ENCODE measurements at places on chromosomes 13 and 19.

DNA sequence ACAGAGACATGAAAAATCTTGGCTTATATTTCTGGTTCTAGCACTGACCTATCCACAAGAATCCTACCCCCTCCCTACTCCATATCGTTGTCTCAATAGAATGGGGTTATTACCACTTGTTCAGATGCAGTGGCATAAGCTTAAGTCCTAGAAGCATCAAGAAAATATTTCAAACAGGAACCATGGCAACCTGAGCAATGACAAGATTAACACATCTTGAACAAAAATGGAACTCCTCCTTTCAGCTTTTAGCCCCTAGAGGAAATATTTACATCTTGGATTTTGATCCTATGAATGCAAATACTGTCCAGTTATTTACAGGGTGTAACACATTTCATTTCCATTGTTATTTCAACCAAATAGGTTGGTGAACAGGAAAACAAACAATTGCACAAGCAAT is 46.1 kb upstream of the TSC22D1 start:
- DNase-seq = no peak

DNA sequence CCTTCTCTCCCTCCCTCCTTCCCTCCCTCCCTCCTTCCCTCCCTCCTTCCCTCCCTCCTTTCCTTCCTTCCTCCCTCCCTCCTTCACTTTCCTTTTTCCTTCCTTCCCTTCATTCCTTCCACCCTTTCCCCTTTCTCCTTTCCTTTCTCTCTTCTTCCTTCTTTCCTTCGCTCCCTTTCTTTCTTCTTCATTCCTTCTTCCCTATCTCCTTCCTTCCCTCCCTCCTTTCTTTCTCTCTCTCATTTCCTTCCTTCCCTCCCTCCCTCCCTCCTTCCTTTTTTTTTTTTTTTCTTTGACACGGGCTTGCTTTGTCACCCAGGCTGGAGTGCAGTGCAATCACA is 105.5 kb downstream of the IER2 start:
- DNase-seq = no peak

- DNase-seq = no peak
Measured at GRCh38 chr13:113843063-113843654, 20.7 kb downstream of the GAS6 start.

DNA sequence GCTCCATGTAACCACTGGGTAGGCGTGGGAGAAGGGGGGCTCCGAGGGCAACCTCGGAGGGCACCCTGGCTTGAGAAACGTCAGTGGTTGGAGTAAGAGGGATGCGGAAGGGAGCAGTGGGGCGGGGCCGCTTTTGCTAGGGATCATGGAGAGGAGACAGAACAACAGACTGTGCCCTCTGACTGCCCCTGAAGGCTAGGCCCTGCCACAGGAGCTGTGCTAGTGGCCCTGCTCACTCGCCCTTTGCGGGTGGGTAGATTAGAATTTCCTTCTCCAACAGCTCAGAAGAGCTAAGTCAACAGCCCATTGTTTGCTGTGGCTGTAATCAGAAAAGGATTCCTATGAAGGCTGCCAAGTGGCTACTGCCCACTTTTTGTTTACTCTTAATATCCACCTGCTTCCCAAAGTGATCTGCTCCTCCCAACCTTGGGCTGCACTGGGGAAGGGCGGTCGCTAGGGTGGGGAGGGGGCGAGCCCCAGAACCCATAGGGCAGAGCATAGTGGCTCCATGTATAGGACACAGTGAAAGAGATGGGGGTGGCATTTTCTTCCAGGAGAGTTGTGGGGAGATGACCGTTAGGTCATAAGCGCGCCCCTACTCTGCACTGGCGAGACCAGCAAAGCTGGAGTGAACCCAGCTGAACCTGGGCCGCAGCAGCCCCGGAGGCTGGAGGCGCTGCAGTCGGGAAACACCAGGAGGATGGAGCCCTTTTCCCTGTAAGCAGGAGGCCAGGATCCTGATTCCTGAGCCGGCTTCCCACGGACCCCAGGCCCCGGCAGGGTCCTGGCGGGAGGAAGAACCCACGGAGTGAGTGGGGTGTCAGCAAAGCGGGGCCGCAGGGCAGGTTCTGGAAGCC is 1.9 kb upstream of the C1QTNF9 start:
- DNase-seq = peak; percentile 30

DNA sequence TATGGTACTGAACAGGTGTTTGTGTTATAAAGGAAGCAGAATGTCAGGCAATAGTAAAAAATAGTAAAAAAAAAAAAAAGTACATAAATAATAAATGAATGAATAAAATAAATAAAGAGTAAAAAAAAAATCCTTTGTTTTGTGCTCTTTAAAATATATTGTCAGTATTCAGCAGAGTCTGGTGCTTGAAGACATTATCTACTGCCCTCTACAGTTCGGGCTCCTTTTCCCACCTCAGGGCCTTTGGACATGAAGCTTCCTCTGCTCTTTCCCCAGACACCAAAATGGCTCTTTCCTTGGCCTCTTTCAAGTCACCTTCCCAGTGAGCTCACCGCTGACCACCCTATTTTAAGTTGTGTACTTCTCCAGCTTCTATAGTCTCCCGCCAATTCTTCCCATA is 137.5 kb downstream of the TNFRSF19 start:
- no peak for DNase-seq

GRCh38 chr13:21984156-21984555 is 313.3 kb downstream of the FGF9 start:
- no peak for DNase-seq

DNA sequence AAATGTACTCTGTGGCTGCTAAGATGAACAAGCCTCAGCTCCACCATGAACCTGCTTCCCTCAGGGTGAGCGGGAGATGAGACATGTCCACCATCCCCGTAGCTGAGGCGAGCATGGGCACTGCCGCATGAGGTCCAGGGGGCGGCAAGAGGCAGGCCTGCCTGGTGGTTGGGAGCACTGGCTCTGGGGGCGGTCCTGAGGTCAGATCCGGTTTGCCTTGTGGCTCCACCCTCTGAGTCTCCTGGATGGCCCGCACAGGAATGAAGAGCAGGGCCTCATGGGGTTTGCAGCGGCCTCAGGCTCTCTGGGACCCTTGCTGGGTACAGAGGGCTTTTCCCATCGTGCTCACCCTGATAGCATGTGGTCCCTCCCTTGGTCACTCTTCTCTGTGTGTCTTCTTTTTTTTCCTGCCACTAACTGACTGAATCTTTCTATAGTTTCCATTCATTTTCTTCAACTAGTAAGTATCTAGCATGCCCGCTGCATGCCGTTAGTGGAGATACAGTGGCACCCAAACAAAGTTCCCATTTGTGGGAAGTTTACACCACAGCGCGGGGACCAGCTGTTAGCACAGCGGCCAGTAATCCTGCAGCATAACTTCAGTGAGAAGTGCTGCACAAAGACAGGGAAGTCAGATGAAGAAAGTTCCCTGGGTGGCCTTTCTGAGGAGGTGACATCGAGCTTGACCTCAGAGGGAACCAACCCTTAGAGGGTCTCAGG is 37.3 kb downstream of the CAPN12 start:
- DNase-seq = no peak

DNA sequence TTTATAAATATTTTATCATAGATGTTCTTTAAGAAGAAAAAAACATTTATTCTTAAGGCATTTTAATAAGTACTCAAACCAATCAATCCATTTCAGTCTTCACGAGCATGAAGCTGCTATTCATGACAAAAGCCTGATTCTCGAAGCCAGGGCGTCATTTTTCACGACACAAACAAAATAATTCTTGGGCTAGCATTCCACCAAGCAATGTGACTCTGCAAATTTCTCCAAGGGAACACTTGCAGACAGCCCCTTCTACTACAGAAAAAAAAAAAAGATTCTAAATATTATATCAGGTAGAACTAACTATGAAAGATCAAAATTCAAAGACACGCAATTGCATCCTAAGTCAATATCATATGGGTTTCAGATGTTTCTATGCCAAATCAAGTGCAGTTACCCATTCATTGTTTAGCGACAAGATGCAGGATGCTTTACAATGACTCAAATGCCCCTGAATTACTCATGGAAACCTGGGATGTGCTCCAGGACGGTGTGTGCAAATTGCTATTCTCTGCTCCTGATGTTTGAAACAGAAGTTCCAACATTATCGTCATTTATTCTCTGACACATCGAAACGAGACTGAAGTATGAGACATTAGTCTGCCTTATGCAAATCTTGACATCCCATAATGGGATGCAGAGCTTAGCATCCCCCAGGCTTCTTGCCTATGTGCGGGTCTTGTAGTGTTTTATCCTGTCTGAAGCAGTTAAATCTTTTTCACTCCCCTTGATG is 517.7 kb downstream of the MYO16 start:
- no peak for DNase-seq

- no peak for DNase-seq
Measured at GRCh38 chr13:77176350-77176749, 149.4 kb upstream of the FBXL3 start.

DNA sequence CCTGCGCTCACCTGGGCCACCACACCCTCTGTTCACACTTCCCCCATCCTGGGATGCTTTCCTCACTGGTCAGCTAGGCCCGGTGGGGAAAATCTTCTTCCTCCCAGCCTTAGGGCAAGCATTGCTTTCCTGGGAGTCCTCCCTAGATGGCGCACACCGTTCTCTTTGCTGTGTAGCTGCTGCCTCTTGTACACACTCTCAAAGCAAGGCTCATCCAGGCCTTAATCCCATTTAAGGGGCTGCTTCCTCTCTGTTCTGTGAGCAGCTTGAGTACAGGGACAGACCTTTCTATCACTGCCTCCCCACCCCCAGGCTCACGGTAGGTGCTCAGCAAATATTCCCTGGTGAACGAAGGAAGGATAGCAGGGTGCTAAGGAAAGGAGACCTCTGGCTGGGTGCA is 11.1 kb downstream of the SLC7A10 start:
- DNase-seq = peak; percentile 23

DNA sequence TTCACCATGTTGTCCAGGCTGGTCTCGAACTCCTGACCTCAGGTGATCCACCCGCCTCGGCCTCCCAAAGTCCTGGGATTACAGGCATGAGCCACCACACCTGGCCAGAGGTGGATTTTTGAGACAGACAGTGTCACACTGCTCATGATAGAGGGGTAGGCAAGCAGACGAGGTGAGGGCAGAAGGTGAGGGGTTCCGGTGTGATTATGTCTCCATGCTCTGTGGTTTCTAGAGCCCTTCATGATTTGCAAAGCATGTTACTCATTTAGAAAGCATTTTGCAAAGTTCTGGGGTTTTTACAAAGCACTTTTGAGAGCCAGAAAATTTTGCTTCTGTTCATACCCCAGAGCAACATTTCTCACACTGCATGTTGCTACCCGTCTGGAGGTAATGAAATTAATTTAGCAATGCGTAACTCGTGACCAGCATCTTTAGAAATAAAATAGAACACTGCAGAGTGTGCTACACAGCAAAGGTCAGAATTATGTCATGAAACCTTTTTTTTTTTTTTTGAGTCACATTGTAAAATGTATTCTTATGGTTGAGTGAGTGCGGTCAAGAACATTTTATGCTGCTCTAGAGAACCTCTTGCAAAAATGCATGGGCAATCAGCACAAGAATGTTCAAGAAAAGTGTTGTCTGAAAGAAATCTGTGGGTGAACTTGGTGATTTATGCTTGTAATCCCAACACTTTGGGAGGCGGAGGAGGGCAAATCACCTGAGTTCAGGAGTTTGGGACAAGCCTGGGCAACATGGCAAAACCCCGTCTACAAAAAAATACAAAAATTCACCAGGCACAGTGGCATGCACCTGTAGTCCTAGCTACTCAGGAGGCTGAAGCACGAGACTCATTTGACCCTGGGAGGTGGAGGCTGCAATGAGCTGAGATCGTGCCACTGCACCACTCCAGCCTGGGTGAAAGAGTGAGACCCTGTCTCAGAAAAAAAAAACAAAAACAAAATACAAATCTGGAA is 58.0 kb downstream of the MAP4K1 start:
- DNase-seq = no peak

GRCh38 chr13:21749410-21749809 is 78.5 kb downstream of the FGF9 start:
- no peak for DNase-seq

DNA sequence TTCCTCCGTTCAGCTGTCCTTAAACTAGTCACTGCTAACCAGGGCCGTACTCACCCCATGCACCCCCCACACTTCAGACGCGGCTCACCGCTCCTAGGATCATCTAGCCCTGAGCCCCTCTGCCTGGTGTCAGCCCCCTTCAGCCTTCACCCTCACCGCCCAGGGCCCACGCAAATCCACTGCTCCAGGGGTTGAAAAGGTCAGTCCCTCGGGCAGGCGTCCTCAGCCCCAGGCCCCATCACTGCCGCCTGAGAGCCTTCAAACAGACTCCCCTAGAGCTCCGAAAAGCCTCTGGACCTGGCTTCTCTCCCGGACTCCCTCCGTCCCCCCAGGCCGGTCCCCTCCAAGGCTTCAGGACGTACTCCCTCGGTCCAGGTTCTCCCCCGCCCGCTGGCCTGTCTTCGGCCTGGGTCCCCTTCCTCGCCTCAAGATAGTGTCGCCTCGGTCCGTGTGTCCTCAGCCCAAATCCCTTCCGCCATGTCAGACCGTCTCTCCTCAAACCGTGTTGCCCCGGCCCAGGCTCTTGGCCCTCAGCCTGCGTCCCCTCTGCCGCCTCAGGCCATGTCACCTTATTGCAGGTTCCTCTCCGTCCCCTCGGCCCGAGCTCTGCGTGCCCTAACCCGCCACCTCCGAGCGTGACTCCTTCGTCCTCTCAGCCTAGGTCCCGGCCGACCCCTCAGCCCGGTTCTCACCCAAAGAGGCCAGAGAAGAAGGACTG is 553 bp downstream of the NAPA start:
- DNase-seq = no peak

GRCh38 chr13:26929971-26930730 is 169.6 kb upstream of the GPR12 start:
- peak; percentile 54 for DNase-seq

DNA sequence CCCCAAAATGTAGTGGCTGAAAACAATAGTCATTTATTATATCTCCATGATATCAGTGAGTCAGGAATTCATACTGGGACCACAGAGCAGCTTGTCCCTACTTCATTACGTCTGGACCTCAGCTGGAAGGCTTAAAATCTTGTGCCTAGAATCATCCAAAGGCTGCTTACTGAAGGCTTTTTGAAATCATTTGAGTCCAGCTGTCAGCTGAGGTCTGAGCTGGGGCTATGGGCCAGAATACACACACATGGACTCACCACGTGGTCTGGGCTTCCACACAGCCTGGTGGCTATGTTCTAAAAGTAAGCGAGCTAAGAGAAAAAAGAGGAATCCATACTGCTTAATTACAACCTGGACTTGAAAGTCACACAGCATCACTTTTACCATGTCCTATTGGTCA is 209.2 kb downstream of the KCTD12 start:
- no peak for DNase-seq

GRCh38 chr19:6113616-6114188 is 3.4 kb upstream of the RFX2 start:
- DNase-seq = no peak

GRCh38 chr13:76148926-76149325 is 512.8 kb downstream of the LMO7 start:
- no peak for DNase-seq

DNA sequence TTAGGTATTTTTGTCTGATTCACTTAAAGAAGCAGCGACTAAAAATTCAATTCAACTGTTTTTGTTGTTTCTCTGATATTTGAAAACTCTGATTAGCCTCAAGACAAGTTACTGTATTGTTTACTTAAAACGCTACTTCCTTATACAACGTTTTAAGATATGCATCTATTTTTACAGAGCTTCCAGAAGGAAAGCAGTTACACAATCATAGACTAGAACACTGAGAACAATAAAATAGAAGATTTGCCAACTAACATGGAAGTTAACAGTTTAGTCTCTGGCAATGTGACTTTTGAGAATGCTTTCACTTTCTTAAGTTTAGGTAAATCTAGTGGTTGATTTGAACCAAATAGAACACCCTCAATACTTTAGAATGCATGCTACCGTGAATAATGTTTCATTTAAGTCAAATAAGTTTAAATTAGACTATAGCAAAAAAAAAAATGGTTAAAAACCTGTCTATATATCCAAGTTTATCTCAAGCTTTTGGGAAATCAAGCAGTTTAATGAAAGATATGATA is 614.8 kb downstream of the DACH1 start:
- no peak for DNase-seq

GRCh38 chr13:68850160-68850559 is 1257.5 kb upstream of the ATXN8OS start:
- DNase-seq = no peak

Measured in COR-L47 (cell line).